GM23248 (cell line): ENCODE measurements at places on chromosomes 2 and 18. TPM values are rescaled to one million over a fixed set of nuclear protein-coding genes. Genes with fewer than 3 reads are reported as not detected.

ELOA2 gene
- polyA plus RNA-seq, result not detected in 2 replicates

ASTL gene
- polyA plus RNA-seq, result not detected in 2 replicates

PPP1R1C gene
- polyA plus RNA-seq, result not detected in 2 replicates

LOXHD1 gene
- polyA plus RNA-seq, result not detected in 2 replicates

HAAO gene
- 0.36 TPM in 1 of 2 replicates, not detected in the other for polyA plus RNA-seq

MBP gene
- 2.9 and 3.3 TPM in 2 replicates for polyA plus RNA-seq

RIT2 gene
- not detected in 2 replicates for polyA plus RNA-seq

GFPT1 gene
- 107 and 115 TPM in 2 replicates for polyA plus RNA-seq

XIRP2 gene
- polyA plus RNA-seq, result not detected in 2 replicates

MOGAT1 gene
- polyA plus RNA-seq, result not detected in 2 replicates

TAF4B gene
- polyA plus RNA-seq, result 1.5 and 1.6 TPM in 2 replicates

DNA sequence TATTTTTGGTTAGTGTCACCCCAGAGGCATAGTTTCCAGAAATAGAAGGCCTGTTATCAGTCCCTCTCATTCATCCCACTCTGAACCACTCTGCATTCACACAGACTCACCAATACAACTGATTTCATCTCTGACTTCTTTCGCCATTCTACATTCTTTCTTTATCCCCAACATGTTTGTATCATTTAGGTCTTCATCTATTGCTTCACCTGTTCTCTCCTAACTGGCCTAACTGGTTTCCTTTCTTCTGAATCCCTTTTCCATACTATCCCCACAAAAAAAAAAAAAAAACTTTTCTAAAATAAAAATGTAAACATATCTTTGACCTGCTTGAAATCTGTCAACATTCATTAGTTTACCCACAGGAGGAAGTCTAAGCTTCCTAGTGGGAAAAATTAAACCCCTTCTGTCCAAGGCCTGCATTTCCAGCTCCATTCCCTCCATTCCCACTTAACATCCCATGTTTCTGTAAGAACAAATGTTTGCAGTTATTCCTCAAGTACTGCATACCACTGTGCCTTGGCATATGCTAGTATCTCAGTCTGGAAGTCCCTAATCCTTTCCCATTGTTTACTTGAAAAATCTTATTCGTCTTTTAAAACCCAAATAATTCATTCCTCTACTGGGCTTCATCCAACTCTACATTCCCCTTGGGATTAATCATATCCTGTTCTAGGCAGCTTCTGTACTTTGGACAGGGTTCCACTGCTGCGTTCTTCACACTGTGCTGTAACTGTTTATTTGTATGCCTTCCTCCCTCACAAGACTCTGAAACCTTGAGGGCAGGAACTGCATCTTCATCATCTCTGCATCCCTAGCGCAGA is 68.5 kb downstream of the FIGN start:
- DNase-seq, result peak; percentile 72

GRCh38 chr2:60552851-60553494 is 481 bp downstream of the BCL11A start:
- peak; percentile 42 for DNase-seq

GRCh38 chr2:127067620-127068350 is 39.2 kb downstream of the BIN1 start:
- peak; percentile 74 for DNase-seq

DNA sequence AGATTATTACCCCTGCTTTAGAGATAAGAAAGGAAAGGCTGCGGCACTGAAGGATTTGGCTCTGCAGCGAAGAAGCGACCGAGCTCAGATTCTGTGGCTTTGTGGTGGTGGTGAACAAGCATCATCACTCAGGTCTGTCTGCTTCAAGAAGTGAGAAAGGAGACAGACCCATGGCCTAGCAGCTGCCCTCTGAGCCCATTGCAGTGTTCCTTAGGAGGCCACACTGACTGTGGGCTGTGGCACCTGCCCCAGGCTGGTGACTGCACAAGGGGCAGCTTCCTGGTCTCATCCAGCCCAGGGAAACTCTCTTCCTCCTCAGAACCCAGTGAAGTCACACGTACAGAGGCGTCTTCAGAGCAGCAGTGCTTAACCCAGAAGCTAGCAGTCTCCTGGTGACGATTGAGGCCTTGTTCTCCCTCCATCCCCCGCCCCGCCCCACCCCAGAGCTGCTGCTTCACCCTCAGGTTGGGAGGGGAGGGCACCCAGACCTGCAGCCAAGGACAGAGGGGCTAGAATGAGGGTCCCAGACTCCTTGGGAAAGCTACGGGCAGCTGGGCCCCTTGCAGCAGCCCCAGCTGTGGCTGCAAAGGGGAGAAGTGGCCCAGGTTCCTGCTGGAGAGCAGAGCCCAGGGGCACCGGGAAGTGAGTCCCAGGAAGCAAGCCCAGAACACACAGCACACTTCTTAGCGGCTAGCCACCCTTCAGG is 22.2 kb downstream of the BIN1 start:
- peak; percentile 47 for DNase-seq

DNA sequence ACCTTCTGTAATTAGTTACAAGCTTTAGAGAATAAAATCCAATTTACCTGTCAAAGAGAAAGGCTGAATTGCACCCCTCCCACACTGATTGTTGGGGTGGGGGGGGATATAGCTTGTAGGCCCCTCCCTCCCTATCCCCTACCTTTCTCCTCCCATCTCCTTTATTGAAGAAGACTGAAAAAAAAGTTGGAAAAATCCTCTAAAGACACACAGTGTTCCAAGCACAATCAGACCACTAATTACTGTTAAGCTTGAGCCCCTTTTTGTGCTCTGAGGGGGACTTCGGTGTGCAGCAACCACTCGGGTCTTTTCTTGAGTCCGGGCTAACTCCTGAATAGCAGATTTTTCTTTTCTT is 43.0 kb upstream of the FZD5 start:
- DNase-seq, result no peak

GRCh38 chr2:178628605-178629004 is 148.3 kb downstream of the PLEKHA3 start:
- DNase-seq, result no peak

GRCh38 chr2:193187816-193188215 is 993.1 kb upstream of the TMEFF2 start:
- peak; percentile 2 for DNase-seq

GRCh38 chr2:222108957-222109585 is 189.7 kb downstream of the PAX3 start:
- no peak for DNase-seq

GRCh38 chr2:164285576-164285975 is 335.7 kb downstream of the GRB14 start:
- DNase-seq, result no peak

GRCh38 chr2:5195636-5196035 is 496.5 kb upstream of the SOX11 start:
- no peak for DNase-seq

- DNase-seq, result no peak
Measured at GRCh38 chr2:148524519-148524919, 120.0 kb upstream of the EPC2 start.

GRCh38 chr2:203840655-203841205 is 26.8 kb upstream of the CTLA4 start:
- no peak for DNase-seq

DNA sequence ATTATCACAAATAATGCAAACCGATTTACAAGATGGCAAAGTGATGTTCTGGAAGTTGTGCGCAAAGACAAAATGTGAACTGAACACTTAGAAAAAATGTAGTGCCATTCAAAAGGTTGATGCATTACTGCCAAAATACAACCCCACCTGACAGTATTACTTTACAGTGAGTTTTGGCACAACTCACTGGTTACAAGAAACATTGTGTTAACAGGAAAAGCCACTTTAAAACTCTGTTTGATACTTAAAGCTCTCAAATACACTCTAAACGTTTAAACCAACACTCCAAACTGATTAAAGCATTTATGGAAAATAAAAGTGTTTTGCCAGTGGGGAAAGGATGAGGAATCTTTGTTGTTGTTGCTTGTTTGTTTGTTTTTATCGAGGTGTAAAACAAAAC is 173.4 kb upstream of the SATB2 start:
- DNase-seq, result no peak

- no peak for DNase-seq
Measured at GRCh38 chr2:85994897-85995647, 106.3 kb upstream of the ST3GAL5 start.

GRCh38 chr2:101884423-101884822 is 107.3 kb upstream of the IL1R2 start:
- no peak for DNase-seq

DNA sequence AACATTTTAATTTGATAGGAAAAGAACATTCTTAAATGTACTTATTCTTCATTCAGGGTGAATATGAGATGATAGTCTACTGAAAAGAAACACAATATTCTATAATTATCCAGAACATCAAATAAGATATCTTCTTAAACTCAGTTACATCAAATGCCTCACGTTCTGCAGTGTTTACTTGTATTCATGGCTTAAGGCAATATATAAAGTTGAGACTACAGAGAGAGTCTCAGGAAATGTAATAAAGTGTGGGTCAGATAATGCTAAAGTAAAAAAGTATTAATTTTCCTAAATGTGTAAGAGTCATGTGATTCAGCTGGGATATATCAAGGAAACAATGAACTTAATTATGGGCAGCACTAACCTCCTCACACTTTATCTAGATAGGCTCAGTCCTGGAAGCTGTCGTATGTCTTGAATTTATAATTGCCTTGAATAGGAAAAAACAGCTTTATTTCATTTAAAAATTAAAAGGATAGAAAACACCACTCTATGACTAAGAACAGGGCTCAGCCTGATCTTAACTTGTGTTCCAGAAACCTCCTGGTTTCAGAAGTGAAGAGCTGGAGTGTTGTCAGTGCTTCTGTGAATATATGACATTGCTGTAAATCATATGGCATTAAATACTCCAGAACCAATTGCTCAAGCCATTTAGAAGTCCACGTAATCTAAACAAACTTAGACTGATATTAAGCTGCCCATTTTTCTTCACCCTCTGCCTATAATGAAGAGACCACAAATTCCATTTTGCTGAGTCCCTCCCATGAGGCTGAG is 240.2 kb downstream of the FSIP2 start:
- peak; percentile 64 for DNase-seq

DNA sequence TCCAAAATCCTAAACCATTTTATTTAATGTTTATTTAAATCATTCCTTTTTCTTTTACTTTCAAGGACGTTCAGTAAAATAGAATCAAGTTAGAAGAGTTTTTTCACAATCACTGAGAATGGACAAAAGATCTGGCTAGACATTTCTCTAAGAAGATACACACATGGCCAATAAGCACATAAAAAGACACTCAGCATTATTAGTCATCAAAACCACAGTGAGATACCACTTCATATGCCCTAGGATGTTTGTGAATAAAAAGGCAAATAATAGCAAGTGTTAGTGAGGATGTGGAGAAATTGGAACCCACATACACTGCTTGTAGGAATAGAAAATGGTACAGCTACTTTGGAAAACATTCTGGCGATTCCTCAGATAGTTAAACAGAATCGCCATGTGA is 76.1 kb downstream of the RHBDD1 start:
- DNase-seq, result peak; percentile 67

DNA sequence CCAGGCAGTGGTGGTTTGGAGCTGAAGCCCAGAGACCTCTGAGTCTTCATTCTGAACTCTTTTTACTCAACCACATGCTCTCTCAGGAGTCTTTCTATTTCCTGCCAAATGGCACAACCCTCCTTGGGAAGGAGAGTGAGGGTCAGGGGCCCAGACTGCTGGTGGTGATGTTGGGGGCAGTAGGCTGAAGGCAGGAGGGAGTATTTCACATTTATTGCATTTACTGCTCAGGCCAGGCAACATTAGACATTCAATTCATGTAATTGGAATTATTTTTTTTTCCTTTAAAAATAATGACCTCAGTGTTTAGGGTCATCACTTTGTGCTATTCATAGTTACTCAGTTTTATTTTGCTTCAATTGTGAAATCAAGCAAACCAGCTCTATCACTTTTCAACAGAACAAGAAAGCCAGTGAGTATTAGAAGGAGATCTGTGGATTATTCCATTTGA is 311.3 kb upstream of the NT5C1B start:
- peak; percentile 56 for DNase-seq

GRCh38 chr2:120647487-120647886 is 88.2 kb upstream of the GLI2 start:
- DNase-seq, result peak; percentile 64

DNA sequence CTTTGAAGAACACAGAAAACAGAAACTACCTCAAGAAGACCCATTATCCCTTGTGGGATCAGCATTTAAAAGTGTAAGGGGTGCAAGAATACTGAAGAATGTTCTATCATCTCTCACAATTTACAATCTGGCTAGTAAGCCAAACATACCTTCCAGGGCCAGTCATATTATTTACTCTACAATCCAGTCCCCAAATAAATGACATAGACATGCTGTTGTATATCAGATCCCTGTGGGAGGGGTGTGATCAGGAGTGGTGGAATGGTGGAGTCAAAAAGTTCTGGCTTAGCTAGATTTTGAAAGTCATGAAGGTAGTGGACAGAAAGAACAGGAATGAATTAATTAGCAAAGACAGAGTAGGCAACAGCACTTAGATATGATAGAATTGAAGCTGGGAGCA is 1.8 kb upstream of the ITPRID2 start:
- no peak for DNase-seq

GRCh38 chr2:133888107-133888506 is 319.8 kb upstream of the NCKAP5 start:
- no peak for DNase-seq

- no peak for DNase-seq
Measured at GRCh38 chr2:54830546-54830945, 107.1 kb downstream of the EML6 start.

DNA sequence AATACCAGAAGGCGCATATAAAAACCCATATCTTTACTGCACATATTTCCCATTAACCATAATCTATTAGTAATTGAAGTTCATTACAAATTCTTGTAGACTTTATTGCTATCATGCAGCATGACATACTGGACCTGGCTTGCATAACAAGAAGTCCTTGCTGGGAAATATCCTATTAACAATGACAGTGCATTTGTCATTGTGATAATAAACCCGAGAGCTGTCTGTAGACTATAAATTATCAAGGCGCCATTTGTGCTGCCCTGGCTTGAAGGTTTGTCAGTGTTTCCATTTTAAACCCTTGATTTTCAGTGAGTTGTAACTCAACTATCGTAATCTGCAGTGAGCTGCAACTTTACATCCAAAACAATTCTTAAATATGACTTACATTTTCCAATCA is 59.0 kb downstream of the HNMT start:
- DNase-seq, result peak; percentile 2

GRCh38 chr18:10909724-10910123 is 239.6 kb downstream of the PIEZO2 start:
- DNase-seq, result no peak

DNA sequence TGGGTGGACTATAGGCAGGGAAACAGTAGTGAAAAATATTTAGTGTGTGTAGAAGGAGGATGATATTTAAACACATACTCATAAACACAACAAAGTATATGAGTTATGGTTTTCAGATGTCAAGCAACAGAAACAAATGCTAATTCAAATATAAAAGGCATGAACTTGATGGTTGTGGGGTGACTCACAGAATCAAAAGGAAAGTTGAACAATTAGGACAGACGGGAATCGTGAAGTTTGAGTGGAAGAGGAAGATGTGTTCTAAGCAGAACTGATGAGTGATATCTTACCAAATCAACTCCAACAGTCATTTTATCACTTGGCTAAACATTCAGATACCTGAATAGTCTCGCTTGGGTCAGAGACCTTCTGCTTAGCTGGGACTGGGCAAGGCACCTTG is 53.6 kb upstream of the ITGA6 start:
- peak; percentile 20 for DNase-seq

GRCh38 chr2:46327627-46328026 is 30.4 kb downstream of the EPAS1 start:
- DNase-seq, result no peak
